ENCODE measurements at places on chromosomes 1 and 21.

DNA sequence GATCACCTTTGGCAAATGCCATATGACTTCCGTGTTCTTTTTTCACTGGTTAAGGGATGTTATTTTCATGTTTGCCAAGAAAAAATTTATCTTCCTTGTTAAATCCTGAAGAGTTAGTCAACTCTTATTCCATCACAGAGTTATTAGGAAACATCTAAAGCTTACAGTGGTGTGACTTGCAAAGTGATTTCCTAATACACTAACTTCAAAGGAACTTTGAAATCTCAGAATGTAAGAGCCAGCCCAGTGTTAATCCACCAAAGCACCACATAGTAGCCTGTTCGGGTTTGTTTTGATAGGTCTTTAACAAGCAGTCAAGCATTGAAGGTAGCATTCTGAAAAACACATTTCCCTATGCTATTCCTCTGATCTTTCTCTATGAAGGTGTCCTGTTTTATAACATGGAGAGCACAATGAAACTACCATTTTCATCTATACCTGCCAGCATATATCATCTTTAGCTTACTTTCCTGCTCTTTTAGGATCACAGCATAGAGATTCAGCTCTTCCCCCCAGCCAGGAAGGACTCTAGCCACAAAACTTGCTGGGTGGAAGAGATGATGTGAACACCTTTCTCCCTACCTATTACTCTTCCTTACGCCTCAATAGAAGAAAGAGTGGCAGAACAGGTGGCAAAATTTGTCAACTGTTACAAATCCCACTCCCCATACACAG, 82.4 kb upstream of the MAGI3 start:
- DNase-seq, result peak; percentile 15

DNA sequence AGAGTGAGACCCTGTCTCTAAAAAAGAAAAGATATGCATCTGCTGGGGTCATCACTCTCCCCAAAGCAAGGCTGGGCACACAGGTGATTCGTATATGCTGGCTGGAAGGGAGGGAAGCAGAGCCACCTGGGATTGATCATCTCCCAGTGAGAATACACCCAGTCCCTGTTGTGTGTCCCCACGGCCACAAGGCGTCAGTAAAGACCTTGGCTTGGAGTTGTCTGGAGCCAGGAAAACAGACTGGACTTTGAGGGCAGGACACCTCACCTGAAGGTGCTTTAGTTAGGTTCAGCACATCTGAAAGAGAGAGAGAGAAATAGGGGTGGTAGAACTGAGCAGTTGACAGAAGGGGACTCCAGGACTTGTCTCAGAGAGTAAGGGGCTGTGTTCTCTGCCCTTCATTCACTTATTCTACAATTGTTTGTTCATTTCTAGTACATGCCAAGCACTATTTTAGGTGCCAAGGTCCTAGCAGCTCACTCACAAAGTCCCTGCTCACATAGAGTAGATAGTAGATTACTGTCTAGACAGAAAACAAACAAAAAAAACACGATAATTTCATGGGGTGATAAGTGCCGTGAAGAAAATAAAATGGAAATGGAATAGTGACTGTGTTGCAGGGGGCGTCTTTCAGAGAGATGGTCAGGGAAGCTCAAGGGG, 13.5 kb downstream of the CITED4 start:
- no peak for DNase-seq

DNA sequence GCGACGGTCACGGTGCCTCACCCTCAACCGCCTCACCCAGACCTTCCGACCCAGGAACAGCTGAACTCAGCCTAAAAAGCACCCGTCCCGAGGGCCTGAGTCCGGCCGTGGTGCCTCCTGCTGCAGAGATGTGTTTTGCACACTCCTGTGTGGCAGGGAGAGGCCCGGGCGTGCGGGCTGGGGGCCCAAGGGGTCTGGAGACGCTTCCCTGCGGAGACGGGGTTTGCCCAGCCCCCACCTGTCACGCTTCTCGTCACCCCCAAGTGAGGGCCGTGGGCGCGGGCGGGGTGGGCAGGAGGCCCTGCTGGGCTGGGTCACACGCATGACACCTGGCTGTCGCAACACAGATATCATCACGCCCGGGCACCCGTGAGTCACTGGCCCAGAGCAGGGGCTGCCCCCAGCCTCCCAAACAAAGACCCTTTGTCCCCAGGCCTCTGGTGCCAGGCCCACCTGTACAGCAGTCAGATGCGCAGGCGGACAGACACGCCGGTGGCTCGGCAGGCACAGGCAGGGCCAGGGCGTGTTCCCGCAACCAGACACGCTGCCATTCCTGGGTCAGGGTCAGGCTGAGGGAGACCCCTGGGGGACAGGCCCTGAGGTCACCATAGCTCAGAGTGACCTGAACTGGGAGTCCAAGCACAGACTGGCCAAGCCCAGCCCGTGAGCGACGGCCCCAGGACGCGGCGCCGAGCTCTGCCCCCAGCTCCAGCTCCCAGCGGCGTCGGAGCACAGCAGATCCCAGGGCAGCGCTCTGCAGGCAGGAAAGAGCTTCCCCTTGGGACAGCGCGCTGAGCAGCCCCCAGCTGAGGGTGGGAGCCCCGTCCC, 6.1 kb downstream of the B3GALT6 start:
- DNase-seq, result no peak

DNA sequence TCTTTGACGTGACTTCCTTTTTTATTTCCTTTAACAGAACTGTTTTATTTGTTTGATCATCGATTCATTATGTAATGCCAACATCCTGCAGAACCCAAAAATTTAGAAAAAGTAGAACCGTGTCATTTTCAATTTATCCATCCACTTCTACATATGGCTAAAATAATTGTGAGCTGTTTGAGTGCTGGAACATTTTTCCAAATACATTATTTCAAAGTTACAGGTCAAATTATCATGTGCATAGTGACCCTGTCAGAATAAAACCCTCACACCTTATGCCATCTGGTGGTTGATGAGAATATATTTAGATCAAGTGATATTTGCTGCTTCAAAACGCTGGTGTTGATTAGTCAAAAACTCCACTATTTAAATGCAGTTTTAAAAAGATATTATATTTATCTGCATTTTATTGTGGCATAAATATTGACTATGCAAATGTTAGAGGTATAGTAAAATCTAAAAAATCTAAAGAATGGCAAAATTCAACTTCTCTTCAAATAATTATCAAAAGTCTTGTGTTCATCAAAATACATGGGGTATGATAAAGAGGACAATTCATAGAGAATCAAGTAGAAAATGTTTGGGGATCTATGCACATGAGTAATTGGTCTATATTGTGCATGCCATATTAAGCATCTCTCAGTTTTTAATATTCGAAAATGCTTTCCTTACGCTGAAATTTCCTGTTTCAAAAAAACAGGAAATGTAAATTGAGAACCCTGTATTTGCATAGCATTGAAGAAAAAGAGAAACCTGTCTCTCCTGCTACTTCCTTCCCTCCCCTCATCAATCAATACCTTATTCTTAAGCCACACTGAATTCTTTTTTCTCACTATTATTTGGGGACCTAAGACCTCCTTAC, 39.7 kb downstream of the UBE2U start:
- no peak for DNase-seq

- DNase-seq, result no peak
Observed at GRCh38 chr1:64173336-64173940, 30.0 kb upstream of the UBE2U start.

- DNase-seq, result no peak
Observed at GRCh38 chr1:152481869-152482664, 28.5 kb upstream of the LCE5A start.

DNA sequence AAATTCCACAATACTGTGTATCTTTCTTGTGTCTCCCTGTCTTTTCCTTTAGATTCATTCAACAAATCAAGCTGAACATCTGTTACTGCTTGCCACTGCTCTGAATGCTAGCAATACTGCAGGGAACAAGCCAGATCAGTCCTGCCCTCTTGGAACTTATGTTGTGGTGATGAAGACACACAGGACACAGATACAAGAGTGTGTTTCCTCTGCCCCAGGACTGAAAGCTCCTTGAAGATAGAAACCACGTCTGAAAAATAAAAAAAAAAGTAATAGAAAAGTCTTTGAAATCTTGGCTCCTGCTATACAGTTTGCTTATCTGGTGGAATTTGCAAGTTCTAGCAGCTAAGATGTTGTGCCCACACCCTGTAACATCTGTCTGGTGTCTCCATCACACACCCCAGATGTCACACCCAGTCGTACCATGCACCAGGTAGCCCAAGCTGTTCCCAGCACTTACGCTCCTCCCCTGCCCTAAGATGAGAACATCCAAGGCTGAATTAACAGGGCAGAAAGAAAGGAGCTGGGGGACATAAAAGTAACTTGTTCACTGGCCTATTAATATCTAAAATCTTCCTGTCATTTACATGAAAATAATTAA, 80.2 kb upstream of the GALNT2 start:
- DNase-seq, result no peak

- DNase-seq, result no peak
Observed at GRCh38 chr1:200147742-200148141, 120.2 kb downstream of the NR5A2 start.

GRCh38 chr1:234893725-234894630, 234.7 kb downstream of the TOMM20 start:
- peak; percentile 94 for DNase-seq

DNA sequence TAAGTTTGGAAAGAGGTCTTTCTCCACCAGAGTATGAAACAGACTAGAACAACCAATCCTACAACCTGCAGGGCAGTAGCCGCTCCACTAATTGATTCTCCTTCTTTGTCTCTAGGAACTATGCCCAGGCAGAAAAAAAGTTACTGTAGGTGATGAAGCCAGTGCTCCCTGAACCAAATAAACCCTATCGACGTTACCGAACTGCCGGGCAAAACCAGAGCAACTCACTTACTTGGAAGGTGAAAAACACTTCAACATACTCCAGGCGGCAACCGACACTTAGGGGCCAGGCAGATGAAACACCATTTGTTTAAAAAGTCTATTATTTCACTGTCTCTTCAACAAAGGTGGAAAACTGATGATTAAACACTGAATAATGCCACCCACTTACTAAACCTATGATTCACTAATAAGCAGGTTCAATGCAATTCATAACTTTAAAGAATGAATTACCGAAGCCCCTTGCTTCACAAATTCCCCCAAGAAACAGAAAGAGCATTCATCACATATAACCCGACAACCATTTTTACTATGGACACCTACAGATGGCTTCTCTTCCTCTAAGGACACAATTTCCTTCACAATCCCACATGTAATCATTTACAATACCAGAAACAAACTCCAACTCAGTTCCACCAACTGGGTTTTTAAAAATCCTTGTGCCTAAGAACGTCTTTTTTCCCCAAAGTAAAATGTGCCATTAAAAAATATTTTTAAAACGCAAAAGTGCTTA, 1.6 kb downstream of the NRIP1 start:
- no peak for DNase-seq

GRCh38 chr1:166193057-166193698, 26.4 kb upstream of the FAM78B start:
- DNase-seq, result no peak

- no peak for DNase-seq
Observed at GRCh38 chr1:183110326-183110880, 75.7 kb upstream of the LAMC2 start.

- DNase-seq, result peak; percentile 84
Observed at GRCh38 chr1:67724928-67725560, 40.0 kb downstream of the GADD45A start.

GRCh38 chr1:7650801-7651200, 120.3 kb upstream of the VAMP3 start:
- DNase-seq, result no peak

GRCh38 chr1:170619241-170620028, 44.5 kb upstream of the PRRX1 start:
- peak; percentile 38 for DNase-seq

GRCh38 chr1:214573386-214574318, 22.2 kb upstream of the PTPN14 start:
- no peak for DNase-seq

GRCh38 chr1:27878039-27878438, 5.7 kb downstream of the THEMIS2 start:
- no peak for DNase-seq

DNA sequence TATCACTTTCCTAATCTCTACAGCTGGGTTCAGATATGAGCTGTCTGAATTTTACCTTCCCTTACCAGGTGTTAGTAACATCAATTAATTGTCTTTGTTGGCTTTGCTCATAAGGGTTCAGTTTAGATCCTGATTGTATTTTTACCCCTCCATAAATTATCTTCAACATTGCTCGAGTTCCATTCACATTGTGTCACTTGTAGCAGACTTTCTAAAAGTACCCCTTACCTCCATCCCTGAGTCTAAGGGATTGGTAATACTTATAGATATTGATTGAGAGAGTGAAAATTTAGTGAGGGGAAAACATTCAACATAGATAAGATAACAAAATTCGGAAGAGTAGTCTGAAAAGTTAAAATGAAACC, 7.3 kb downstream of the RASAL2 start:
- no peak for DNase-seq

DNA sequence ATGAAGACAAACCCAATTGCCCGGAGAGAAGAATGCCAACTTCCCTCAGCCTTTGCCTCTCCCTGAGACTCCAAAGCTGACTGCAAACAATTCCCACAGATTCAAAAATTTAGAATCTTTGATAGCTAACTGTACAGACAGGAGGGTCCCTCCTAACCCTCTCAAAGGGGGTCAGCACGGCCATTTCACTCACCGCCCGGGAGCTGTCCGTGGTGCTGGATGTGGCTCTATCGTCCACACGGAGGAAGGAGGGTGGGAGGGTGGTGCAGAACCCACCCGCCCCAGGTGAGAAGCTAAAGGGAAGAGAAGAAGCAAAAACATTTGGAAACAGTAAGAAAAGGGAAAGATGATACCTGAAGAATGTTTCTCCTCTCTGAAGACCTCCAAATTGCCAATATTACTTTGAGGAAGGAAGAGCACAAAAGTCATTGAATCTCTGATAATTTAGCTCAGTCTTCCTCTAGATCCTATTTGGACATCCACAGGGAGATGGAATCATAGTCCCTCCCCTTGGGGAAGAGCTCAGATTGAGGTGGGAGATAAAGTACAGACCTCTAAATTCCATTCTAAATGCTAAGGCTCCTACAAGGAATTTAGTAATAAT, 45.6 kb downstream of the RHBG start:
- DNase-seq, result no peak

- no peak for DNase-seq
Observed at GRCh38 chr1:198186916-198187580, 30.2 kb downstream of the NEK7 start.

DNA sequence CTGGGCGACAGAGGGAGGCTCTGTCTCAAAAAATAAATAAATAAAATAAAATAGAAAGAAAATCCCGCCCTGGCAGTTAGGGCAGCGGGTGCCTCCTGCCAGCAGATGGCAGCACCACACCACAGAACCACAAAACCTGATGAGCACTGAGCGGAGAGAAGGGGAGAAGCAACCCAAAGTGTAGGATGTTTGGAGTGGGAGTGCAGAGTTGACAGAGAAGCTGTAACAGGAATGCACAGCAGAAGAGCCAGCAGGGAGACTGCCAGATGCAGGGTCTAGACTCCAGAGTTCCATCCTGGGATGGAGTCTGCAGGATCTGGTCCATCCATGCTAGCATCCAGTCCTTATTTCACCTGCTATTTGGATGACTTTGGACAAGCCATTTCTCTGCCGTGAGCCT, 29.7 kb upstream of the KIRREL1 start:
- no peak for DNase-seq

Data from skeletal muscle cell (primary cell).